ENCODE measurements at places on chromosomes 2 and 18. TPM values are rescaled to one million over a fixed set of nuclear protein-coding genes. Genes with fewer than 3 reads are reported as not detected.

The TNFAIP6 gene
- 0.91 TPM for total RNA-seq

The KCNS3 gene
- 1.8 TPM for total RNA-seq

The CAVIN2 gene
- total RNA-seq: 82.5 TPM

The CHST9 gene
- not detected for total RNA-seq

The AKAIN1 gene
- not detected for total RNA-seq

The SLC16A14 gene
- total RNA-seq: 0.46 TPM

The CPO gene
- not detected for total RNA-seq

The LOXHD1 gene
- not detected for total RNA-seq

The ASB18 gene
- not detected for total RNA-seq
